Posterior vena cava (tissue), 2 donors: ENCODE measurements at places on chromosomes 12 and 14.

GRCh38 chr14:75499084-75499875 is 23.0 kb upstream of the BATF start:
- DNase-seq = no peak

DNA sequence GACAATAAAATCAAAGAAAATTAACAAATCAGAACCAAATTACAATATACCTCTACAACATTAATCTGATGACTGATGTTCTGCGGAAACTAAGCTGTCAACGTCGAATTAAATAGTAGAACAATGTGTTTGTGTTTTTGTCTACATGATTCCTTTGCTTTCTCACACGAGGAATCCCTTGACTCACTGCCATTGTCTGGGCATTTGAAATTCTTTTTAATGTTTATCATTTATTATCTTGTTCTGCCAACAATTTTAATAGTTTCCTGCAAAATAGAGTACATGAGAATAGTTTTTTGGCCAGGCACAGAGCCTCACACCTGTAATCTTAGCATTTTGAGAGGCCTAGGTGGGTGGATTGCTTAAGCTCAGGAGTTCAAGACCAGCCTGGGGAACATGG is 76.6 kb upstream of the KRAS start:
- no peak for DNase-seq

DNA sequence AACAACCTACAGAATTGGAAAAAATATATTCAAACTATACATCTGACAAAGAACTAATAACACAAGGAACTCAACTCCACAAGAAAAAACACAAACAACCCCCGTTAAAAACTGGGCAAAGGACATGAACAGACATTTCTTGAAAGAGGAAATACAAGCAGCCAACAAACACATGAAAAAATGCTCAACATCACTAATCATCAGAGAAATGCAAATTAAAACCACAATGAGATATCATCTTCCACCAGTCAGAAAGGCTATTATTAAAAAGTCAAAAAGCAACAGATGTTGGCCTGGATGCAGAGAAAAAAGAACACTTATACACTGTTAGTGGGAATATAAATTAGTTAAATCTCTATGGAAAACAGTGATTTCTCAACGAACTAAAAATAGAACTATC is 82.6 kb upstream of the CCDC91 start:
- no peak for DNase-seq

DNA sequence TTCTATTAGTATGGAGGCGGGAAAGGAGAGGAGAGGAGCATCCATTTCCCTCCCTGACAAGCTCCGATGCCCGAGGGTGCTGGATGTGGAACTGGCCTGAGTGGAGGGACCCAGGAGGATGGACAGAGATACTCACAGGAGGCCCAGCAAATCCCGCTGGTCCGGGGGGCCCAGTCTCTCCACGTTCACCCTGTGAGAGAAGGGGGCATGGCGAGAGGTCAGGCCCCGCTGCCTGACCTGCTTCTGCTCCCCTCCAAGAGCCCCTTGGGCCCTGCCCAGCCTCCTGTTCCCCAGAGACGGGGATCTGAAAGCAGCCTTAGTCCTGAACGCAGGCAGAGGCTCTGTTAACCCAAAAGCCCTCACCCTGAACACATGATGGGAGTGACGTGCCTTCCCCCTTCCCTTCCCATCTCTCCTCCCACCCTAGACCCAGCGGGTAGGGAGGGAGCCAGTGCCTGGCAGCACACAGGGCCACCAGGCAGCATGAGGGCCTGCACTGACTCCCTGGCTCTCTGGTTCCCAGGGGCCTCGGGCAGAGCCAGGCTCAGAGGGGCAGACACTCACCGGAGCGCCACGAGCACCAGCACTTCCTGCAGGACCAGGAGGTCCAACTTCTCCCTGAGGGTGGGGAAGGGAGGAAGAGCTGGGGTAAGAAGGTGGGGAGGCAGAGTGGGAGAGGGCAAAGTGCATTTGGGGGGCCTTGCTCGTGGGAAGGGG is 17.5 kb downstream of the TMEM106C start:
- DNase-seq = peak; percentile 78

GRCh38 chr14:79118291-79118690 is 948.1 kb downstream of the NRXN3 start:
- DNase-seq = no peak

DNA sequence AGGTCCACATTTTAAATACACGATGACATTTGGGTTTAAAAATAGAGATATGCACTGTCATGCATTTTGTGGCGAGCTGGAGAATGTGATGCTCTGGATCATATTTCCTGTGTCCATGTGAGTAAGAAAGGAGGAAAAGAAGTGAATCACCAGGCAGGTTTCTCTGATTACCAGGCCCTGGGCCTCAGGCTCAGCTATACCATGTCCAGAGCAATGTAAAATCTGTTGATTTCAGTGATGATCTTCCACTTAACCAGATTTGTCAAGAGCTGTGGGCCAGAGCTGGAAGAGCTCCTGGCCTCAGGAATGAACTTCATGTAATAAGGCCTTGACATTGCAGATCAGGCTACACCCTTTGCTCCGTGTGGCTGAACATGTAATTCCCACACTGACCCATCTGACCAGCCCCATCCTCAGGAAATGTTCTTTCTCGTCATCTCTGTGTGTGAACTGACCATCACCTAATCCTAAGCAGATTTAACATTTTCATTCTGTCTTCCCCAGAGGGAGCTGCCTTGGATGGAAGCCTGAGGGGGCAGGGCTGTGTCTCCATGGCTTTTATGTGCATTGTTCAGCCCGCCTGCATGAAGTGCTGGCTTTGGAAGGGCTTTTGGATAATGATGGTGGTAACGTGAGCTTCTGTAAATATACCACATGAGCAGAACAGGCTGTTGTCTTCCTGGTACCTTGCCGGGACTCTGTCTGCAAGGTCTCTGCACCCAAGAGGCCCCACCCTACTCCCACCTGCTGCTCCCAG is 54.5 kb downstream of the CRACR2A start:
- no peak for DNase-seq

DNA sequence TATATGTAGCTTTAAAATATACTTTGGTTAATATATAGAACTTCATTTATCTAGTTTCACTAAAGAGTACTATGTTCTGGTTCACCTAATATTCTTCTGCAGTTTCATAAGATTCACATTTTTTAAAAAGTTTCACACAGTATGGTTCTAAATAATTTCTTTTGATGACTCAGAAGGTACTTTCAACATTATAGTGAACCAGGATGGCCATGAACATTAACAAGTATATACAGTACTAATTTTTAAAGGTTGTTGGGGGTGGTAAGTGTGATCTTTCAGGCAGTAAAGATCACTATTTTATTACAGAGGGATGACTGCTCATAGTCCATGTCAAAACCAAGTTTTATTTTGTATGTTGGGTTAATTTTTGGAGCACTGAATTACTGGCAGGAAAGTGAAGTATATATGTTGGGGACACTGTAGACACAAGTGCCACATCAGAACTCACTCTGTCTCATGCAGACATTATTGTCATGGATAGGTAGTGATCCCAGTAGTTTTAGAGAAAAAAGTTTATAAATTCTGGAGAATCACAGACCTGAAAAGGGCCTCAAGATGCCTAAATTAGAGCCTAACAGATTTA is 60.0 kb downstream of the DCAF5 start:
- DNase-seq = no peak

DNA sequence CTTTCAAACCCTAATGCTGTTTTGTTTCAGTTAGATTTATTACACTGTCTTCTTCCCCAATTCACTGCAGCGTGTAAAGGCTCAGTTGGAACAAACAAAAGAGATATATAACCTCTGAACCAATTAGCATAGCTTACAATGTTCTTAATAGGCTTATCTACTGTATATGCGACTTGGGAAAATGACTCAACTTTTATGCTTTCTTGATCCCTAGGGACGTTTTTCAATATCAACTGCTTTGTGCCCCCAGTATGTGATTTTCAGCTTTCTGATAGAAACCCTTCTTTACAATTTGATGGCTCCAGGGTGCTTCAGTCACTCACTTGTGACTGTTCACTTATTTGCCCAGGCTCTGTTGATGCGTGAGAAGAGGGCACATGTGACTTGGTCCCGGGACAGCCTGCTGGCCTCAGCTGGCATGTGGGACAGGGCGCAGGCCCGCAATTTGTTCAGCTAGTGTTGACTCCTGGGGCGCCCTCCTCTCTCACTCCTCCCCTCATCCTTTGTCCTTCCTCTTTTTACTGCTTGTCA is 107.1 kb downstream of the TMTC2 start:
- no peak for DNase-seq

GRCh38 chr12:47903927-47904712 is 674 bp downstream of the VDR start:
- DNase-seq = peak; percentile 91

DNA sequence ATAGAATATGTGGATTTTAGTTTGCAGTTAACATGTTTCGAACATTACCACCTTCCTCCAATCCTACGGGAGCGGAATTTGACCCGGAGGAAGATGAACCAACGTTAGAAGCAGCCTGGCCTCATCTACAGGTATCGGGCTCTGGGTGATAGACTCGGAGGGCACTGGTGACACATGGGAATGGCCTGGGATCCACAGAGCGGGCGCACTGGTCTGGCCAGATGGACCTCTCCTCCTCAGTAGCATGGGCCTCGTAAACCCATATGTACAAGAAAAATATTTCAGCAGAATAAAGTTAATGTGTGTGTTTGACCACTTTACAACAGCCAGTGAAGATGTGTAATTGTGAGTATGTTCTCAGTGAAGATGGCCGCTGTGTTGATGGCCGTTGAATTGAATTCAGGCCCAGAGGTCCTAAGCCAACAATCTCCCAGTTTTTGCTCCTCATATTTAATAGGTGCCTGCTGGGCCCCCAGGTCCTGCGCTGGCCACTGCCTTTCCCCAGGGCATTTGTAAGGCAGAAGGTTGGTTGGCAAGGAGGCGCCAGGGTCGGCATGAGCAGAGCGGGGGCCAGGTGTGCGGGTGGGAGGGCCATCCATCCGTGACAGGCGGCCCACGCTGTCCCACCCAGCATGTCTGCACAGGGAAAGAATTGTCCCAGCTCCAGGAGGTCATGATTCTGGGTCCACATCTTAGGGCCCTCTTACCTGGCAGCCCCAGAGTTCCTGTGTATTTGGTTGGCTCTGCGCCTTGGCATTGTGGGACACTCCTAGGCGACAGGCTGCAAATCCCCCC is 82.0 kb upstream of the DYNC1H1 start:
- DNase-seq = no peak

DNA sequence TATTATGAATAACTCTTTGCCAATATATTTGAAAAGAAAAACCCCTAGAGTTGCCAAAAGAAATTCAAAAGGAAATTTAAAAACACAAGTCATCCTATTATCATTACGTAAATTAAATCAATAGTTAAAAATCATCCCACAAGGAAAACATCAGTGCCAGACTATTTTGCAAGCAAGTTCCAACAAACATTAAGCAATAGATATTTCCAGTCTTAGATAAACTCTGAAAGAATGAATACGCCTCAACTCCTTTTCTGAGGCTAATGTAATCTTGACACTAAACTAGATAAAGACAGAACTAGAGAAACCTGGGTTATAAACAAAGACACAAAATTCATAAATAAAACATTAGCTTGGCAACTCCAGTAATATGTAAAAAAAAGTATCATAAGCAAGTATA is 245.9 kb downstream of the FOXN3 start:
- DNase-seq = no peak

GRCh38 chr12:132124766-132125425 is 19.2 kb downstream of the DDX51 start:
- peak; percentile 81 for DNase-seq

GRCh38 chr12:105369014-105369413 is 38.5 kb downstream of the C12orf75 start:
- no peak for DNase-seq

DNA sequence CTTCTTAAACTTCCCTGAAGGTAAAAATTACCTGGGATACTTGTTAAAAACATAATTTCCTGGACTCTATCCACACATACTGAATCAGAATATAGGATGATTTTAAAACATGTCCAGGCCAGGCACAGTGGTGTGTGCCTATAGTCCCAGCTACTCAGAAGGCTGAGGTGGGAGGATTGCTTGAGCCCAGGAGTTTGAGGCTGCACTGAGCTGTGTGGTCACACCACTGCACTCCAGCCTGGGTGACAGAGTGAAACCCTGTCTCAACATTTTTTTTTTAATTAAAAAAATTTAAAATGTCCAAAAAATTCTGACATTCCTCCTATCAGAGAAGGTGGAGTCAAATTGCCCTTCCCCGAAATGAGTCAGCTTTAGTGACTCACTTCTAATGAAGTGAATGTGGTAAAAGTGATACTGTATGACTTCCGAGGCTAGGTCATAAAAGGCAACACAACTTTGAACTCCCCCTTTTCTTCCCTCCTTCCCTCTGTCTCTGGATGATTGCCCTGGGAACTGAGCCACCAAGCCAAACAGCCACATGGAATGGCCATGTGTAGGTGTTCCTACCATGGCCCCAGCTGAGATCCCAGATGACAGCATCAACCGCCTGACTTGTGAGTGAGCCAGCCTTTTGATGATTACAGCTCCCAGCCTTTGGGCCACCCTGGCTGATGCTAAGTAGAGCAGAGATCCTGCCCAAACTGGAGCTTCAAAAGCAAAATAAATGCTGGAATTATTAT is 36.3 kb downstream of the LIMA1 start:
- DNase-seq = peak; percentile 92

- no peak for DNase-seq
Observed at GRCh38 chr12:89231686-89232085, 120.6 kb downstream of the DUSP6 start.

- DNase-seq = no peak
Observed at GRCh38 chr12:78534311-78534710, 330.3 kb upstream of the SYT1 start.

GRCh38 chr12:101696251-101697196 is 916 bp upstream of the CHPT1 start:
- peak; percentile 86 for DNase-seq

DNA sequence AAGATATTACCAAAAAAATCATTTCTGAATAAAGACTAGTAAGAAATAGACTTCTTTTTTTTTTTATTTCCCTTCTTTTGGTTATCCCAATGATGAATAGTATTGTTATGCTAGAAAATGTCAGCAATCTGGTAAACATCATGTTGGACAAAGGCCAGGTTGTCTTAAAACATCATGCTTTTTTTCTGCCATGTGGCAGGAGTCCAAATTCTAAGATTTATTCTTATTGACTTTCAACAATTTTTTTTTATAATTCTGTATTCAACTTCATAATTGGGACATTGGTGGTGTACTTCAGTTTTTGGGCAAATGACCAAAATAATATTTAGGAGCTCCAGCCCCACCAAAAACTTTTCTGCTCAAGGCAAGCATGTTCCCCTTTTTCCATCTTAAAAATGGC is 10.5 kb downstream of the DCN start:
- no peak for DNase-seq

DNA sequence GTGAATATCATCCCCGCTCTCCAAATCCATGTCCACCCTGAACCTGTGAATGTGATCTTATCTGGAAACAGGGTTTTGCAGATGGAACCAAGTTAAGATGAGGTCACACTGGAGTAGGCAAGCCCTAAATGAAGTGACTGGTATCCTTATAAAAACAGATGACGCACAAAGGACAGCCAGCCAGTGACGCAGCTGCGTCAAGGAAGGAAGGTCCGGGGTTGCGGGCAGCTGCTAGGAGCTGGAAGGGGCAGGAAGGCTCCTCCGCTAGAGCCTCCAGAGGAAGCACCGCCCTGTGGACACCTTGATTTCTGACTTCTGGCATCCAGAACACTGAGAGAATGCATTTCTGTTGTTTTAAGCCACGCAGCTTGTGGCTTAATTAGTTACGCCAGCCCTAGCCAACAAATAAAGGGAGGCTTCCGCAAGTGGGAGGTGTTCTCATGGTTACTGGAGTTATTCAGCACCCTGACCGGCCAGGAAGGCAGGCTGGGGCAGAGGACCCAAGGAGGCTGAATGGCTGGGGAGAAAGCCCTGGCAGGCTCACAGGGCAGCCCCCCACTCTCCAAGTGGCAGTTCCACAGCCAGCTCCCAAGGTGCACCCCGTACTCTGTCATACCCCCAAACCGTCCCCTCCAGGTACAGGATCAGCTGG is 127.6 kb upstream of the NCOR2 start:
- DNase-seq = no peak
